ENCODE measurements at places on chromosomes 7 and 10.

DNA sequence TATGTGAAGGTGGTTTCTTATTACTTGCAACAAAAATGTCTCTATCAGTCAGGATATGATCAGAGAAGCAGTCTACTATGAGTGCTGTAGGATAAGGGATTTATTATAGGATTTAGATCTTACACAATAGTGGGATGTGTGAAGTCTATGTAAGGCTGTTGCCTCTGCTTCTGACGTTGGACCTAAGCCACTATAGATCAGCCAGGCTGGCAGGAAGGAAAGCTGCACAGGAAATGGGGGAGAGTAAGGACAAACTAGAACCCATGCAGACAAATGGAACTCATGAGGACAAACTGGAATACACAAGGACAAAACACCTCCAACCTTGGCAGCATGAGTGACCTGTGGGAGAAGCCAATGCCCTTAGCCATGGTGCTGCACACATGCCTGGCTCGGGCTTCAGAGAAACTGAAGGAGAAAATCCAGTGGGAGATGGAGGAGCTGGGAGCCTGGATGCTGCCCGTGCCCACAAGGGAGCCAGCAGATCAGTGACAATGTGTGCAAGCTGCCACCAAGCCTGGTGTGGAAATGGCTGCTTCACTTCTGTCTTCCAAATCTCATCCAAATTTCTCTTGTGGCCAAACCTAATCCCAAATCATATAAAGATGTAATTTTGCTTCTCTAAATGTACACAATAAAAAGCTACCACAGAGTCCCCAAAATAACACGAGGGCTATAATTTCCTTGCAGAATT, 147.0 kb upstream of the PCGF5 start:
- DNase-seq, result no peak

GRCh38 chr7:70857793-70858545, 274.0 kb upstream of the GALNT17 start:
- no peak for DNase-seq

DNA sequence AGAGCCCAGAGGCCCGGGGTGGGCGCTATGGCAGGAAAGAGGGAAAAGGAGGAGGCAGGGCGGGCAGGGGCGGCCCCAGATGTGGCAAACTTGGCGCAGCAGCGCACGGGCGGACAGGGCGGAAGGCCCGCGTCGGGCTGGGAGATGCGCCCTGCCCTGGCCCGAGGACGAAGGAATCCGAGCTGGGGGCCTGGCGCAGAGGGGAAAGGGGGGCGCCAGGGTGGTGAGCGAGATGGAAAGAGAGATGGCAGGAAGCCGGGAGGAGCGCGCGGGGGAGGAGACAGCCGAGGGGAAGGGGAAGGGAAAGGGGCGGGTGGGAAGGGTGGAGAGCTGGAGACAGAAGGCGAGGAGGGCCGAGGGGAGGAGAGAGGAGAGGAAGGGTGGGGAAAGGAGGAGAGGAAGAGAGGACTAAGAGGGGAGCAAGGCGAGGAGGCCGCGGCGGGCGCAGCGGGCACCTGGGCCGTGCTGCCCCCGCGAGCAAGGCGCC, at the start of gene MARVELD1:
MARVELD1 (plus strand) TSS at position 392 of the 487 bp plus-strand sequence. CDS start 147 bp downstream, outside the sequence.
- no peak for DNase-seq

- DNase-seq, result peak; percentile 28
Measured at GRCh38 chr7:151756076-151756731, 120.7 kb downstream of the PRKAG2 start.

GRCh38 chr10:119335671-119336353, 128.4 kb downstream of the GRK5 start:
- DNase-seq, result no peak

- DNase-seq, result no peak
Measured at GRCh38 chr10:75209086-75209920, 1.3 kb upstream of the VDAC2 start.

GRCh38 chr10:85612378-85612775, 754.2 kb downstream of the GRID1 start:
- DNase-seq, result no peak

GRCh38 chr10:100006243-100006886, 3.4 kb downstream of the DNMBP start:
- no peak for DNase-seq

GRCh38 chr7:38283809-38284208, 10.4 kb upstream of the TARP start:
- DNase-seq, result no peak

DNA sequence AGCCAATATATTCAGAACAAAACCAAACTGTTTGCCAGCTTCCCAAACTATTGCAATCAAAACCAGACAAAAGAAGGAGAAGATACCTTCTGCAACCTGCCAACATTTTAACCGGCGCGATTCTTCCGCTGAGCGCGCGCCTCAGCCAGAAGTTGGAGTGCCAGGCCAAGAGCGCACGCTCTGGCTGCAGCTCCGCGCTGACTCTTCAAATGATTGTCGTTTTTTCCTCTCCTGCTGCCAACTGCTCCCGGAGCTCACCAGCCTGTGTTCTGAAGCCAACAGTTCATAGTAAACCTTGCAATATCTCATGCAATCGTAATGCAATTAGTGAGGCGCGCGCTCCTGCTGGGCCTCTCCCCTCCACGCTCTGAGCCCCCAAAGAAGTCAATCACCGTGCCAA, 259.7 kb upstream of the MGMT start:
- no peak for DNase-seq

- DNase-seq, result no peak
Measured at GRCh38 chr7:108018668-108019067, 15.7 kb upstream of the LAMB1 start.

DNA sequence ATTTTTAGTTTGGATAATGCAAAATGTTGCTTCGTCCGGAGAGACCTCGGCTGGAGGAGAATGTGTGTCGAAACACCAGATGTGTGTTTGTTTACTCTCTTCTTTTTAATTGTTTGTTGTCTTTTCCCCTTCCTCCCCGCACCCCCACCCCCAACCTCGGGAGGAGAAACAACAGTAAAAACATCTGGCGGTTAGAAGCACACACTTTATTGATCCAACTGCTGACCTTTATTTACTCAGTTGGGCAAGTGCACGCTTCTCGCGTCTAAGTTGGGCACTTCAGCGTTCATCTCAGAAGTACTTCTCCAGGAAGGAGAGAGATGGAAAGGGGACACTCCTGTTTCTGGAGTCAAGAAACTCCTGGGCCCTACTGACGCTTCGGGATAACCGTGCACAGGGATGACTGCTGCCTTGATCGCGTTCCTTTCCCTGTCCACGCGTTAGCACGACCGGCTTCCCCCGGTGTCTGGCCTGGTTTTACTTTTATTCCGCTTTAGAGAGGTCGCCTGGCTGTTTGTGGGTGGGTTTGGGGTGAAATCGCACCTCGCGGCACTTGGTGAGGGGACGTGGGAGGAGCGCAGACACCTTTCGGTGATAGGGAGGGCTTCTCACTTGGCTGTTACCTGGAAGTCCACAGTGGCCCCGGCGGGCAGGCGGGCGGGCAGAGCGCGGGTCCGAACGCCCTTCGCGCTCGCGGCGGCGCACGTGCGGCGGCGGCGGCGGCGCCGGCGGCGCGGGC, 168.3 kb upstream of the PPP1R3A start:
- no peak for DNase-seq

DNA sequence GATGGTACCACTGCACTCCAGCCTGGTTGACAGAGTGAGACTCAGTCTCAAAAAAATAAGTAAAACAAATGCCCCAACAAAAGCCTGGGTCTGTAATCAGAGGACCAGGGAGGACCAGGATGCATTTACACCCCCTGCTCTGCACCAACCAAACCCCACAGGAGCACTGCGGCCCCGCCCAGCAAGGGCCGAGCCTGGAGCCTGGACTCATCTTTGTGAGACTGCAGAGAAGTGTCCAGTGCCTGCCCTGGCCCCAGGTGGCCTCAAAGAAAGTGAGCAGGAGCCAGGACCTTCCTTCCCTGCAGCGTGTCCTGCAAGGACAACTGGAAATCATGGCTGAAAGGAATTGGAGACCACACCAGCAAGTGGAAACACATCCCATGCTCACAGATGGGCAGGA, 31.6 kb downstream of the KNDC1 start:
- DNase-seq, result no peak

- no peak for DNase-seq
Measured at GRCh38 chr7:2248984-2249694, 7.1 kb downstream of the NUDT1 start.

Data from stimulated activated CD8-positive, alpha-beta memory T cell treated with anti-CD3 and anti-CD28 coated beads, Interleukin-15, amount 100 ng/mL, for 24 hours (primary cell).